ENCODE measurements at places on chromosomes 6 and 20.

DNA sequence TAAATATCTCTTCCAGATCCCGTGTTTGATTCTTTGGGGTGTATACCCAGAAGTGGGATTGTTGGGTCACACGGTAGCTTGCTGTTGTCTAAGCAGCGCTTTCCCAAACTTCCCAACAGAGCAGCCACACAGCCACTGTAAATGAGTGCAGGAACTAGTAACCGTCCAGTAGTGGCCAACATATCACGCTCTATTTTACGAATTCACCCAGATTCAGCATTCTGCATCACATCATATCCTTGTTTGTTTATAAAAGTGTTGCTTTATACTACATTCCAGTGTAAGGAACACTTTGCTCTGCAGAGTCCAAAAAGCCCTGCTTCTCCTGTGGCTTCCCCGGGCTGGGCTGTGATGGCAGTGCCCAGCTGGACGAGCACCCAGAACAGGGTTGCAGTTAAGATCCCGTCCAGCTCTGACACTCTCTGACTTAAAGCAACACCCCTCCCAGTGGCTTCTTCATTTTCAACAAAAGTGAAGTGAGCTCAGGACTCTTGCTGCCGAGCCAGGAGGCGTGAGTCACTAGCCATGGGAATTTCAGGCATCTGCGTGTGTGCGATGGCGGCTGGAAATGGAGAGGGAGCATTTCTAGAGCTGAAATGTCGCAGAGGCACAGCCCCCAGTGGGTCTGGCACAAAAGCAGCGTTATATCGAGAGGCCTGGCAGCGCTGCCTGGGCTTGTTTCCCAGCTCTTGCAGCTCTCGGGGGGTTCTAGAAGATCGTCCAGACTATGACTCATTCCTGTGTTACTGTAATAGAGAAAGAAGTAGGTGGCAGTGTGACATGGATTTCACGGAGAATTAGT lies 216.3 kb upstream of the ECI2 start:
- peak; percentile 78 for DNase-seq

DNA sequence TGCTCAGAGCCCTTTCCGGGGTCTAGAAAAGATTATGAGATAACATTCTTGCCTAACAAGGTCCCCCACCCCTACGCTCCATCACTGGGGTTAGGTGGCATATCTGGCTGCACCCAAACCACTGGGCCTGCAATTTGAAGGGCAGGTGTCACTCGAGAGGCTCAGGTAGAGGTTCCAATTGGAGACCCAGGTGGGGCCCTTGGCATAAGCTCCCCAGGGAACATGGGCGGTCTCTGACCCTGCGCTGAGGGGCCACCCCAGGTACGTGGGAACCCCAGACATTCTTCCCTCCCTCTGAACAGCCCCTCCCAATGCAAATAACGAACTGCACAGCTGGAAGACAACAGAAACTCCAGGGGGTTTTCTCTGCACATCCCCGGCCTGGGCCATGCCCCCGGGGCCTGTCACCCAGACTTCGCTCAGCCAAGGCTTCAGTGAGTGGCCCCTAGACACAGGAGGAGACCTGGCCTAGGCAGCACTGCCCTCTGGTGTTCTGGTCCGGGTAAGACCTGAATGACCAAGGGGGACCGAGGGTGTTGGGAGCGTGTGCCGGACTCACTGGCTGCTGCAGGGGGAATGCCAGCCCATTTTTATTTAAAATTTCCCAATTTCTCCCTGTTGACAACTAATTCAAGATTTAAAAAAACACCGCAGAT lies 47.5 kb downstream of the DSTN start:
- DNase-seq = peak; percentile 64

GRCh38 chr6:106927531-106928398 lies 46.8 kb downstream of the CD24 start:
- DNase-seq = peak; percentile 24

DNA sequence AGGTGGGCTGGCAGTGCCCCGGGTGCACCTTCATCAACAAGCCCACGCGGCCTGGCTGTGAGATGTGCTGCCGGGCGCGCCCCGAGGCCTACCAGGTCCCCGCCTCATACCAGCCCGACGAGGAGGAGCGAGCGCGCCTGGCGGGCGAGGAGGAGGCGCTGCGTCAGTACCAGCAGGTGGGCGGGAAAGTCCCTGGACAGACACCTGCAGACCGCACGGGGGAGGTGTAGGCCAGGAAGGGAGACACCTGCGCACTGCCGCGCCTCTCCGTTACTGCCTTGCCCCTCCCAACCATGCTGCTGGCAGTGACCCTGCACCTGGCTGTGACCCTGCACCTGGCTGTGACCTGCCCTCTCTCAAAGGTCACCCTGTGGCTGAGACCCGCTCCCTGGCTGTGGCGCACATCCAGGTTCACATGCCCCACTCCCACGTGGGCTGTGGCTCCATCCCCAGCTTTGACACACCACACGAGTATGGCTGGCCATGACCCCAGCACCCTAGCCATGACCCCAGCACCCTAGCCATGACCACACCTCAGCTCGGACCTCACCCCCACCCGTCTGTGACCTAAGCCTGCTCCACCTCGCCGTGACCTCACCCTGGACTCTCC lies 11.6 kb downstream of the RBCK1 start:
- DNase-seq = no peak

GRCh38 chr6:117264692-117265409 lies 507 bp upstream of the VGLL2 start:
- no peak for DNase-seq

- peak; percentile 41 for DNase-seq
Measured at GRCh38 chr6:157107915-157108651, 215.2 kb downstream of the TMEM242 start.

Data from adrenal gland (tissue), 19 donors.